ENCODE measurements at places on chromosomes 1 and 21.

DNA sequence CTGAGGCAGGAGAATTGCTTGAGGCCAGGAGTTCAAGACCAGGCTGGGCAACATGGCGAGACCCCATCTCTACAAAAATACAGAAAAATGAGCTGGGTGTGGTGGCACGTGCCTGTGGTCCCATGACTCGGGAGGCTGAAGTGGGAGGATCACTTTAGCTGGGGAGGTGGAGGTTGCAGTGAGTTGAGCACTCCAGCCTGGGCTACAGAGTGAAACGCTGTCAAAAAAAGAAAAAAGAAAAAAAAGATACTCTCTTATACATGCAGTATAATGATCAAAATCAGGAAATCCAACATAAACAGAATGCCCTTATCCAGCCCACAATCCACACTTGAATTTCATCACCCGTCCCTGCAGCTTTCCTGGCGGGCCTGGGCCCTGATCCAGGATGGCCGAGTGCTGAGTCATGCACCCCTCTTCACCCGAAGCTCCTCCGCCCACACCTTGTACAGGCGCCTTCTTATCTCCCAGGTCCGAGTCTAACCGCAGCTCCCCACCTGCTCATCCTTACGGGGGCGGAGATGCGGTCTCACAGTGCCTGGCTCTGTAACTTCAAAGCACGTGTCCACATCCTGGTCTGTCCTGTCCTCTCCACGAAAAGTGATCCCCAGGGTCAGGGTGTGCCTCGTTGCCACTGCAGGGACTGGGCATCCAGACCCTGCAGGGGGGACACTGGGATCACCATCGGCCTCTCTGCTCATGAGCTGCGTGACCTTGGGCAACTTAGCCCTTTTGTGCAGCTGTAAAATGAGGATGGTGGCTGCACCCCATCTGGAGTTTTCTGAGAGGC lies 120.2 kb upstream of the SLC45A1 start:
- DNase-seq = no peak

- no peak for DNase-seq
These were observed 129.3 kb upstream of the GJB5 start for GRCh38 chr1:34625521-34626015.

DNA sequence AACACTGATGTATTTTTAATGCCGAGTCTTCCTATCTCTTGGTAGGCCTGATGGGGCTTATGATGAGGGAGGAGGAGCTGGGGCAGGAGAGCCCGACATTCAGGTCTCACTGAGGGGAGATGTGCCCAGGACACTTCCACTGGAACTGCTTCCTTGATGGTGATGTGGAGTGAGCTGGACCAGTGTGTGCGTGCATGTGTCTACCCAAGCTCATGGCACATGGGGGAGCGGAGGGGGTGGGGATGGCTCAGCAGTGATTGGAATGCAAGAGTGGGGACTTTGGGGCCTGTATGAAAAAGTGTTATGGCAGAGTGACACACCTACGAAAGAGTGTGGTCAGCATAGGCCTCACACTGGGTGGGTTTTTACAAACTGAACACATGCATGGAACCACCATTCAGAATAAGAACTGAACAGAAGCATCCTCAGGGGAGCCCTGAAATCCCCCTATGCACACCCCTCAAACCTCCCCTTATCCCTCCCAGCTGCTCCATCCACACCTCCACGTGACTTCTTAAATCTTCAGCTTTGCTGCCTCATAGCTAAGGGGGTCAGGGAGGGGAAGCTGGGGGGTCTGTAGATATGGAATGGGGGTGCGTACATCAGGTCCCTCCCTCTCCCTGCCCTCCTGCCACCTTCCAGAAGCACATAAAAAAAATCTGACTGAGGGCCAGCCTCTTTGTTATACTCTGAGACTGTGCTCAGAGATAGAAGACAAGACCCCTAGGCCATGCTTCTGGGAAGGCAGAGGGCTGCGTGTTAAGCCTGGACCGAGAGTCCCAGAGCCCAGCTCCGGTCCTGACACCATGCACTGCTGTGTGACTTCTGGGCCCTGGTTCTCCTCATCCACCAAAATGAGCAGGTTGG lies 11.6 kb downstream of the IL6R start:
- no peak for DNase-seq

- DNase-seq = no peak
These were observed 30.5 kb downstream of the STUM start for GRCh38 chr1:226578946-226579578.

DNA sequence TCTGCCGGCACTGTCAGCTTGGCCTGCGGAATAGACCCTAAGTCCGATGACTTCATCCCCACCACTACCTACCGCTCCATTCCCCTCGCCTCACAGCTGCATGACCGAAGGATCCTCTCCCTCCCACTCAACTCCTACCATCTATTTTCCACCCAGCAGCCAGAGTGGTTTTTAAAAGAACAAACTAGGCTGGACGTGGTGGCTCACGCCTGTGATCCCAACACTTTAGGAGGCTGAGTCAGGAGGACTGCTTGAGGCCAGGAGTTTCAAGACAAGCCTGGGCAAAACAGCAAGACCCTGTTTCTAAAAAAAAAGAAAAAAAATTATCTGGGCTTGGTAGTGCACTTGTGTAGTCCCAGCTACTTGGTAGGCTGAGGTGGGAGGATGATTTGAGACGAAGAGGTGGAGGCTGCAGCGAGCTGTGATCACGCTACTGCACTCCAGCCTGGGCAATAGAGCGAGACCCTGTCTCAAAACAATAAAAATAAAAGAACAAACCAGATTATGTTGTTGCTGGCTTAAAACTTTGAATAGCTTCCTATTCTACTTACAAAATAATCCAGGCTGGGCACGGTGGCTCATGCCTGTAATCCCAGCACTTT lies 59.0 kb downstream of the UBIAD1 start:
- no peak for DNase-seq

GRCh38 chr1:110197905-110198629 lies 12.0 kb upstream of the KCNC4 start:
- DNase-seq = no peak

DNA sequence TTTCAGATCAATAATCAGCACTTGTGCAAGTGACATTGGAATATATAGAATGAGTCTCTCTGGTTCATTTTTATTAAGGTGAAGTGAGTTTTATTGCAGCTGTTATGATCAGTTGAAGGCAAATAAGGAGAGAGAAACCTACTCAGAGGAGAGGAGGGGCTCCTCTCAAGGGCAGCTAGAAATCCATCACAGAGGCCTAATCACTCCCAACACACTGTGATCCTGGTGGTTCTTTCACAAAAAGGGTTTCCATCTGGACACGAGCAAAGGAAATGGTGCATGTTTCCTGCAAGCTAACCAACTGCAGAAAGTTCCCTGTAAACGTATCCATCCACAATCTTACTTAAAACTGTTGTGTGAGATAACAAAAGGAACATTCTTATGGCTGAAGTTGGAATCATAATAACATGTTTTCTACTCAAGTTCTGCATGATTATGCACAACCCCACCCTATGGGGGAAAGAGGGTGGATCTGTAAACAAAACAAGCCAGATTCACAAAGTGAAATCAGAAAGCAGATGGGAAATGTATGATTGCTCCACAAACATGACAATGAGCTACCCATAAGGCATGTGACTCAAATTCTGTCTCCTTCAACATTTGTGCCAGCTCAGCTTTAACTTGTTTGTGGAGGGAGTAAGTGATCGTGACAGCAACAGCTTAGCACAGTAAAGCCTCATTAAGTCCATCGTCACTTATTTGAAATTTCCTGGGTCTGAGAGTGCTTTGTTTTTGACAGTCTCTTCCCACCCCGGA lies 141.2 kb upstream of the ST6GALNAC5 start:
- no peak for DNase-seq

GRCh38 chr1:78577257-78578100 lies 42.8 kb upstream of the IFI44L start:
- no peak for DNase-seq

DNA sequence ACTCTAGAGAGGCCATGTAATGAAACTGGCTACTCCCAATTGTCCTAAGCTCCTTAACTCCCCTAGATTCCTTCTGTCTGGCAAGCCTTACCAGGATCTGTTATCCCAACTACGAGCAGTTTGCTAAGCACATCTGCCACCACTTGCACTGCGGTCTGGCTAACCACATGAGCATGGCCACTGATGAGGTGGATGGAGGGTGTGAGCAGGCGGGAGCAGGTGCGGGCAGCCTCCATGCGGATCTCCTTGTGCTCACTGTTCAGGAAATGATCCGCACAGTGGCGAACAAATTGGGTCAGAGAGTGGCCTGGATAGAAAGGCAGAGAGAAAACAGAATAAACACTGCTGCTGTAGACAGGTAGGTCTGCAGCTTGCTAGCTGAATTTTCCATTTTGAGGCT lies 24.0 kb downstream of the MTOR start:
- no peak for DNase-seq

GRCh38 chr1:241411776-241412338 lies 54.9 kb upstream of the RGS7 start:
- DNase-seq = no peak

GRCh38 chr21:34916446-34916845 lies 132.7 kb downstream of the RUNX1 start:
- no peak for DNase-seq

DNA sequence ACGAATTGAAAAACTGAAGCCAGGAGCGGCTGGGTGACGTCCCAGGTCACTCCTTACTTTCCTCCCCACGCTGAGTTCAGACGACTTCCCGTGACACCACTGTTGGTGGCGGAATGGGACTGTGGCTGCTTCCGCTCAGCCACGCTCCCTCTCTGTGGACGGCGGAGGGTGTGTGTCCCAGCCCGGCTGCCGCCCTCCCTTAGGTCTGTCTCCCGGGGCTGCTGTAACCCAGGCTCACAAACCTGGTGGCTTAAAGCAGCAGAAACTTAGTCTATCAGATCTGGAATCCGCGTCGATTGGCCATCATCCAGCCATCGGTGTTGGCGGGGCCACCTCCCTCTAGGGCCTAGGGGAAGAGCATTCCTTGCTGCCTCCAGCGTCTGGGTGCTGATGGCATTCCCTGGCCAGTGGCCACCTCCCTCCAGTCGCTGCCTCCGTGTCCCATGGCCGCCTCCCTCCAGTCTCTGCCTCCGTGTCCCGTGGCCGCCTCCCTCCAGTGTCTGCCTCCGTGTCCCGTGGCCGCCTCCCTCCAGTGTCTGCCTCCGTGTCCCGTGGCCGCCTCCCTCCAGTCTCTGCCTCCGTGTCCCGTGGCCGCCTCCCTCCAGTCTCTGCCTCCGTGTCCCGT lies 17.5 kb downstream of the TRPM2 start:
- no peak for DNase-seq

GRCh38 chr1:163170975-163171676 lies 31.6 kb downstream of the RGS5 start:
- DNase-seq = peak; percentile 2

DNA sequence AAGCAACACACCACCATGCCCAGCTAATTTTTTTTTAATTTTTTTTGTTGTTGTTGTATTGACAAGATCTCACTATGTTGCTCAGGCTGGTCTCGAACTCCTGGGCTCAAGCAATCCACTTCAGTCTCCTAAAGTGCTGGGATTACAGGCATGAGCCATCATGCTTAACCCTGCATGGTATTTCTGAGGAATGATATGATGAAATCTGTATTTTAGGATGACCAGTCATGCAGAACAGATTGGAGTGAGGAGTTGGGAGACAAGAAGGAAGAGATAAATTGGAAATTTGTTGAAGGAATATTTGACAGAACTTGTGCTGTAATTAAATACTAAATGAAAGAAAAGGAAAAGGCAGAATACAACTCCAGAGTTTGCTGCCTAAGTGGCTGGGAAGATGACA lies 4.7 kb upstream of the NDUFS5 start:
- DNase-seq = no peak

DNA sequence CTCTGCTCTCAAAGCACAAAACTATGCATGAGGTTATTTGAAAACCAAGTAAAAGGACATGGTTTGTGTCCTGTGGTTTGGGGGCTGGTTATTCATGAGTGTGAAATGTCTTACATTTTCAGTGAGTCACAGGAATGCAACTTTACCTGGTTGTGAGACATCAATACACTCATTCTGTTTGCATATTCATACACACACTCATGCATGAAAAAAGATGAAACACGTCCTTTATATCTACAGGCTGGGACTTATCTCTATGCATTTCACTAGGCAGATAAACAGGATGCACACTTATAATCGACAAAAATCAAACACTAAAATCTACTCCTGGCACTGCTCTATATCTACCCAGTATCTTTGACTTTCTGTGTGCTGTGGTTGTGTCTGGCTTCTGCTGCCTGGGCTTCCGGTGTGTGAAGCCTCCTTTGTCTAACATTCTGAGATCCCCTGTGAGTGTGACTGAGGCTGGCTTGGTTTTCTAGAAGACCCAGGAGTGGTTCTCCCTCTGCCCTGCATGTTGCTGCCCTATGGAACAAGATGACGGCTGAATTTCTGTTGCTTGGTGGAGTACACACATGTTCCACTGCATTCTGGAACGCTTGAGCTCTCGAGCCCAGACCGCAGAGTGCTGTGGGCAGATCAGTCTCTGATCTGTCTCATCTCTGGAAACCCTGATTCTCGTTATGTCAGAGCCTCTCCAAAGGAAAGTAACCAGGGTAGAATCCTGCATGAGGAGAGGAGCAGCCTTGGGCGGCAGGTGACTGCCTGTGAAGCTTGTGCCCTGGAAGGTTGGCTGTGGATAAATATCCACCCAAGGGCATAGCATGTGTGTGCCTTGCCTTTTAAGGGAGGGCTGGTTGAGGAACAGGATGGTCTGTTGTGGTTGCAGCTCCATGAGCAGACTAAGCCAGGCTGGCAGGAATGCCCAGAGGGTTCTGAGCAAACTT lies 19.7 kb upstream of the FASLG start:
- peak; percentile 40 for DNase-seq

DNA sequence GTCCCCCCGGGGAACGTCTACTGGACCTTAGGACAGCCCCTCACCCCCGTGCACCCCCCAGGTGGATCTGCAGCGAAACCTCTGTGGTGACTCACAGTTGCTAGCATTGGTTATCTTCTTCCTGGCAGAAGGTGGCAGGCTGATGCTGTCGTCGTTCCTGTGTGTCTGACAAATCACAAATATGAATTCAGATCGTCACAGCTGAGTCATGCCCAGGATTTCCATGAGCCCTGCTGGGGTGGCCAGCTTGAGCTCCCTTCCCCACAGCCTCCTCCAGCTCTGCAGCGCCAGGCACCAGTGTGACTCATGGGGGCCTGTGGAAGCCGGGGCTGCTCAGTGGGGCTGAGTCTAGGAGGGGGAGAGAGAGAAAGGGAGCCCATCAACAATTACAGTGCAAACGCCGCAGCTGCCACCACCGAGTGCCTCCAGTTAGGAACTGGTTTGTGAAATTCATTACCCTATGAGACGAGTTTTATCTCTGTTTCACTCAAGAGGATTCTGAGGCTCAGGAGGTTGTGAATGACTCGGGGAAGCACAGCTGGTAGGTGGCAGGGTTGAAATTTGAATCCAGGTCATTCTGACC lies 197.9 kb downstream of the DYRK1A start:
- peak; percentile 87 for DNase-seq

GRCh38 chr21:16834791-16835190 lies 678.1 kb upstream of the CXADR start:
- DNase-seq = no peak

DNA sequence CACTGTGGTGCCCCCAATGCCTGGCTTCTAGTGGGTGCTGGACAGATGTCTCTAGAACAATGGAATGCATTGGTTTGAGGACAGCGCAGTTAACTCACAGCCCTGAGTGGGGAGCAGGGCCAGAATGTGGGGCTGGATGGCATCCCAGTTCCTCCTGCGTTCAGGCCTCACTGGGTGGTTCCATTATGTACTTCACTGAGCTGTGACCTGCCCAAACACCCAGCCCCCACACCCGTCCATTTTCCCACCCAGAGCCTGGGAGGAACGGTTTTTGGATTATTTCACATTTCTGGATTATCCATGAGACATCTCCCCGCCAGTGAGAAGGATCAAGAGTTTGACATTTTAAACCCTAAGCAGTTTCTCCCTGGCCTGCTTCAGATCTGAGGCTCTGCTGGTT lies 55.3 kb upstream of the WASF2 start:
- no peak for DNase-seq

- no peak for DNase-seq
These were observed 299.6 kb upstream of the NCAM2 start for GRCh38 chr21:20698585-20698984.

Data from Kasumi-1 (cell line).